Activated CD4-positive, alpha-beta T cell treated with anti-CD3 and anti-CD28 coated beads for 4 hours (primary cell): ENCODE measurements at places on chromosomes 7 and 10.

DNA sequence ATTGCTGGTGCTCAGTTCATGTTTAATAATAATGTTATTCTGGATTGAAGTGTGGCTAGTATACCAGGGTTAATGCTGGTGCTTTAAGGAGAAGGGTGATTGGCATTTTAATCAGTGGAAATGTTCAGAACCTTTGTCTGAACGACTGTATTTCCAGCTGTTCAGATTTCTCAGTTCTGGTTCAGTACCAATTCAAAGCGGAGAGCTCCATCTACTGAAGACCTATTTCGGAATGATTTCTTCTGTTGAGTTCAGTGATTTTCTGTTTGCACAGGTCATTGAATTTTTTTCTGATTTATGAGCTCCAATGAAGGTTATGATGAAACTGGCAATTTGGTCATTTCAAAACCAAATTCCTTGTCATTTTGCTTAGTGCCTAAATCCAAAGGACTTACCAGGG, 160.1 kb downstream of the EXOC4 start:
- no peak for DNase-seq

GRCh38 chr10:546451-546850, 143.0 kb downstream of the DIP2C start:
- no peak for DNase-seq

DNA sequence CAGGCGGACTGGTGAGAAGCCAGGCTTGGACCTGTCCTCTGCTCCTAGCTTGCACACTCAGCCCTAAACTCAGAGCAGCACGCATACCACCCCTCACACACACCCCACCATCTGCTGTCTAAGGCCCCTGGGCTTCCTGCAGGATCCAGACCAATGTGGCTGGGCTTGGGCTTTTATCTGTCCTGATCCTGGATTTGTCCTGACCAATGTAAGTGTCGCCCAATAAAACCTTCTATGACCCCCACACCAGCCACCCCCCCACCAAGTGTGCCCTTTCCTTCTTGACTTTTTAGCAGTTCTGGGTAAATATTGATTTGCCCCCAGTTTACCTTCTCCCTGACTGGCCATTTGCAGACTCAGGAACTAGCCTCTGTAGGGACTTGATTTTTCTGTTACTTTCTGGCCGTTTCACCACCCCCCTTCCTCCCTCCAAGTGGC, 1.7 kb upstream of the HOXA13 start:
- no peak for DNase-seq

- no peak for DNase-seq
Measured at GRCh38 chr10:86210416-86210815, 156.2 kb downstream of the GRID1 start.

- no peak for DNase-seq
Measured at GRCh38 chr10:15046626-15047025, 2.9 kb downstream of the OLAH start.

DNA sequence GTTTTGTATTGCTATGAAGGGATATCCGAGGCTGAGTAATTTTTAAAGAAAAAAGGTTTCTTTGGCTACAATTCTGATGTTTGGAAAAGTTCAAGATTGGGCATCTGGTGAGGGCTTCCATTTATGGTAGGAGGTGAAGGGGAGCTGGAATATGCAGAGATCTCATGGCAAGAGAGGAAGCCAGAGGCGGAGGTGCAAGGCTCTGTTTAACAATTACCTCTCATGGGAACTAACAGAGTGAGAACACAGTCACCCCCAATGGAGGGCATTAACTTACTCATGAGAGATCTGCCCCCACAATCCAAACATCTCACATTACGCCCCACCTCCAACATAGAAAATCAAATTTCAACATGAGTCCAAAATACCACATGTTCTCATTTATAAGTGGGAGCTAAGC, 62.0 kb downstream of the AKR1D1 start:
- no peak for DNase-seq

- DNase-seq = no peak
Measured at GRCh38 chr10:69057951-69058297, 30.0 kb upstream of the SRGN start.

DNA sequence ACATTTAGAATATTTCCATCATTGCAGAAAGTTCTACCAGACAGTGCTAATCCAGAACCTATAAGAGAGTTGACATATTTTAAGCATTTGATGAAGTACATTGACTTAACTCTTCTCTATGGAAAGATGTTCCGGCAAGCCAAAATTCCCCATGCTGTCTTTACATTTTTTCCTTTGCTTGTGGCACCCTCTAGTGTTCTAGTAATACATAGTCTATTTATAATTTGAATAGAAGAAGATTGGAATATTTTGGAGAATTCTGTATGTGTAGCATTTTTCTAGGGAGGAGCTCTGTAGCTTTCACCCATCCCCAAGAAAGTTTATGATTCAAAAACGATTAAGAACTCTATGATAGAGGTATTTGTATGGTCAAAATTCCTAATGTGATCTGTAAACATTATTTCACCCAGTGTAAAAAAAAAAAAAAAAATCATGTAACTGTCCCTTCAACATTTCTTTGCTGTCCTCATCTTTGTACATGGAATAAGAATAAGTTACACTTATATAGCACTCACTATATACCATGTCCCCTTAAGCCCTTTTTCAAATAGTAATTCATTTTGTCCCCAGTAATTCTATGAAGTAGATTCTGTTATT, 33.2 kb downstream of the NRF1 start:
- no peak for DNase-seq

DNA sequence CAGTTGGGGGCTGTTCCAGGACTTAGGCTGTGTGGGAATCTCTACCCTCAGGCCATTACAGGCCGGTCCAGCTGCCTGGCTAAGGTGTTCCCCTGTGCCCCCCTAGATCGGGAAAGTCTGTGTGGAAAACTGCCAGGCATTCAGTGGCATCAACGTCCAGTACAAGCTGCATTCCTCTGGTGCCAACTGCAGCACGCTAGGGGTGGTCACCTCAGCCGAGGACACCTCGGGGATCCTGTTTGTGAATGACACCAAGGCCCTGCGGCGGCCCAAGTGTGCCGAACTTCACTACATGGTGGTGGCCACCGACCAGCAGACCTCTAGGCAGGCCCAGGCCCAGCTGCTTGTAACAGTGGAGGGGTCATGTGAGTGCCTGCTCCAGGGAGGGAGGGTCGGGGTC, 27.1 kb upstream of the CSGALNACT2 start:
- DNase-seq = no peak

DNA sequence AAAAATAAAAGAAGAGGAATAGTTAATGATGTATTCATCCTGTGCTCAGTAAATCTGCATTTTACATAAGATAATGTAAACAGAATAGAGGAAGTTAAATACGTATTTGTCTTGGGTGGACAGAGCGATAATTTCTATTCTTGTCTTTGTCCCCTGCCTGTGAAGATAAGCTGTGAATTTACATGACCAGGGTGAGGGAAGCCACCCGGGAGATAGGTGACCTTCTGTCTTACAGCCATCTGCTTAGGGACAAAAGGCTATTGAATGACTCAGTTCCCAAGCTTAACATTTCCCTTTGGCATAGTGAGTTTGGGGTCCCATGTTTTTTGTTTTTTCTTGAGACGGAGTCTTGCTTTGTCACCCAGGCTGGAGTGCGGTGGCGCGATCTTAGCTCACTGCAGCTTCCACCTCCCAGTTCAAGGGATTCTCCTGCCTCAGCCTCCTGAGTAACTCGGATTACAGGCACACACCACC, 88.7 kb upstream of the KCTD7 start:
- DNase-seq = no peak

GRCh38 chr7:88216276-88216675, 3.6 kb downstream of the SRI start:
- DNase-seq = no peak

- peak; percentile 36 for DNase-seq
Measured at GRCh38 chr10:113854761-113855588, 514 bp downstream of the NHLRC2 start.

DNA sequence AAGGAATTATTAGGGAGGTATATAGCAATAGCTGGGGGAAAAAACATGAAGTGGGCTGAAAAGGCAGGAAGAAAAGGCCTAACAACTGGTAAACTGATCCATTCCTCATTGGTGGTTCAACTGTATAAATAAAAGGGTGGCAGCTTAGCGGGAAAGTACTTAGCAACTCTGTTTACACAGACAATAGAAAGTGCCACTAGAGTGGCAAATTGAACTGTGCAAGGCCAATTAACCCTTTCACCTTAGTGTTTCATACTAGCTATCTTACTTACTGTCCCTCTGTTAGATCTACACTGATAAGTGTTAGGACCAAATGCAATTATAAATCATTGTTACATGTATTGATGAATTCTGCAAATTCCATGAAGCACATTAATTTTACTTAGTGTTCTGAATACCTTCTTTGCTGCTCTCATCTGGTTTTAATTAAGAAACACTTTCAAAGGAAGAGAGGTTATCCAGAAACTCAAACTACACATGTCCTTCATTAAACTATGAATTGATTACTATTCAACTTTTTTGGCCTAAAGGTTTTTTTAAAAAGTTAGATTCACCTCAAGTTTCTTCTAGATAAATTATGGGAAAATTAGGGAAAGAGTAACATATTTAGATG, 28.0 kb downstream of the DNAJC1 start:
- no peak for DNase-seq

GRCh38 chr7:45244981-45245380, 87.4 kb downstream of the RAMP3 start:
- no peak for DNase-seq

DNA sequence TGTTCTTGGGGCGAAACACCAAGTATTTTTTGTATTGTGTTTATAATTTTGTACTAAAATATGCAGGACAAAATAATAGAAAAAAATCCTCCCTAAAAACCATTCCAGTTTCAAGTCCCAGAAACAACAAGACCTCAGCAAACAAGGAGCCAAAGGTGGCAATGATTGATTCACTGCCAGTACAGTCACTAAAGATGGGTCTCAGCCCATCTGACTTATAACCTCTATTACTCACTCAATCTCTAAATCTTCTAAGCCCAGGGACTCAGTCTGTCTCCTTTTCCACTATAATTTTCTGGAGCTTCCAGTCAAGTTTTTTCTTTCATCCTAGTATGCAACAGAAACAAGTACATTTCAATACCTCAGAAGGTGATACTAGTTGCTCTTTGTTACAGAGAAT, 33.3 kb downstream of the SNX13 start:
- no peak for DNase-seq

- no peak for DNase-seq
Measured at GRCh38 chr7:4129481-4130122, 552.5 kb upstream of the FOXK1 start.

GRCh38 chr10:3716093-3716492, 68.9 kb downstream of the KLF6 start:
- DNase-seq = no peak

DNA sequence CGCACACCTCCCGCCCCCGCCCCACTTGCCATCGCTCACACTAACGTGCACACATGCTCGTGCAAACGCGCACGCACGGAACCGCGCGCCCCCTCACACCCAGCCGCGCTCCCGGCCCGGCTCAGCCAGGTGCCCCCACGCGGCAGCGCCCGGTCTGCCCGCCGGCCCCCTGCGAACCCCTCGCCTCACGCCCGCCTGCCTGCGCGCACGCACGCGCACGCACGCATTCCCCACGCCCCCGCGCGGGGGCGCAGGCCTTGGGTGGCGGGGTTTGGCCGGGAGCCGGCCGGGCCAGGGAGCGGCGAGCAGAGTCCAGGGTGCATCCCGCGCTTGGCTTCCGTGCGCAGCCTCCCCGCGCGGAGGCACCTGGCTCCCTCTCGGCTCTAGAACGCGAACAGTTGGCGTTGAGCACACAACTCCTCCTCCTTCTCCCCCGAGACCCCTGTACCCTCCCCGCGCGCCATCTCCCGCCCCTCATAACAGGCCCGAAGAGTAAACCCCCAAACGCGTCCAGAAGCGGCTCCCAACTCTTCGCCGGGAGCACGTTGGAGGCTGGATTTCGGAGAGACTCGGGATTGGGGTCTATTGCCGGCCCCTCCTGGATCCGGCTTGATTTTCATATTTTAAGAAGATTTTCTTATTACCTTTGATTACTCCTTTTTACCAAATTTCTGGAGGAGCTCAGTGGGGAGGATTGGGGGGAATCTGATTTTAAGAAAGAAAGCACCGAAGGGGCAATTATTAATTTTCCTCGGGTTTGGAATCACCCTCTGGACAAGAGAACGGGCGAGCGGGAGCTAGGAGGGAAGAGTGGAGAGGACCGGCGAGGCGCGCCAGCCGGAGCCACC, 527 bp upstream of the SORCS3 start:
- no peak for DNase-seq

- no peak for DNase-seq
Measured at GRCh38 chr7:77327932-77328628, 88.1 kb downstream of the GSAP start.

DNA sequence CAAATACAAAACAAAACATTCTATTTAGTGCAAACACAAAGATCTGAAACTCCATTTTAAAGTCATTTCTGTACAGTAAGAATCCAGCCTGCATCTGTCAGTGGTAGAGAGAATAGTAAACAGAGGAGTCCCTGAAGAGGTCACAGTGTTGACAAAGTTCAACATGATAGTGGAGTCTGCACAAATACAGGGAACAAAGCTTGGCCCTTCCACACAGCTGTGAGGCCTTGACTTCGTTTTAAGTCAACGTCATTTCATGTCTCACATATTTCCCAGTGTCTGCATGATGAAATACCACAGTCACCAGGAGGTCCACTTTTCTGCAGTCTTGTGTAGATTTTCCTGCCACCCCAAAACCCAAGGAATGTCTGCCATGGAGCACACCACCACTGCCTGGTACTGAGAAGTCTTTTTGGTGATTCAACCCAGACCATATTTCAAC, 33.0 kb downstream of the CYP26A1 start:
- no peak for DNase-seq

DNA sequence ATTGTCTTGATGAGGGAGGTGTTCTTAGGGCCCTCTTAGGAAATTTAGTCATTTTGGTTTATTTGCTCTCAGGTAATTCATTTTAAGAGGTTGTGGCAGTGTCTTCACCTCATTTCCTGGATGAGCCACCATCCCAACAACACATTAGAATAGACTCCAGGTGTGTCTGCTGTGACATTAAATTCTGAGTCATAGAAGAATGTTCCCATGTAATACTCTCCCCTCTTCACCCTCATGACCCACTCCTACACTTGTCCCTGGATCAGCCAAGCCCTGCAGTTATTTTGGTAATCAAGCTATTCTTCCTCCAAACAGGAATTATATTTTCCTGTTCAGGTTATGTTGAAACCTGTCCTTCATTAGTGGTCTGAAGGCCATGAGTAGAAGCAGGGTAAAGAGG, 944.1 kb downstream of the SORCS3 start:
- DNase-seq = no peak

DNA sequence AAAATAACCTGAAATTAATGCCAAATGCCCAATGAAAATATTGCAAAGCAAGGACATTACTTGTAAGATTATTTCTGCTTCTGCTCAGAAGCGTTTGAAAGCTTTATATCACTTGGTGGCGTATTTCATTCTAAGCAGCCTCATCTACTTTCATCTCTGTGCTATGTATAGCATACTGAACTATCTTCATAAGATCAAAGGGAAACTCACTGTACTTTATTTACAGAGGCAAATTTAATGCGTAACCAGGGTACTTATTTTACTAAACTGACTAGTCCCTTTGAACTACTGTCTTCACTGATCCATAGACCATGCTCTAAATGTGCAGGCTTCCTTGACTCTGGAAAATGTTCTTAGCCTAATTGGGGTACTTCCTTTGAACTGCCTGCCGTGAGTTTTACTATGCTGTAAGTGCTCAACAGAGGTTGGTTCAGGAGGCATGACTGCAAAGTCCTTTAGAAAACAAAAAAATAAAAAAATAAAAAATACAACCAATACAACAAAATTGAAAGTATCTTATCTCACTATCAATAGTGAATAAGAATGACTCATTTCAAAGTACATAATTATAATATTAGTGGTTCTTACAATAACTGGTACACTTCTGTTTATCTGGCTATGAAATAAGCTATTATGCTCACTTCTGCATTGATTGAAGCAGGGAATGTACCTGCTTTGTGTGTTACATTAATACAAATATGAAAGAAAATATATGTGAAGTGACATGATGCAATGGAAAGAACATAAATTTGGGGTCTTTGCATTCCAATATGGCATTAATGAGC, 41.0 kb upstream of the TSPAN12 start:
- DNase-seq = no peak
